ENCODE measurements at places on chromosomes 2 and 18. TPM values are rescaled to one million over a fixed set of nuclear protein-coding genes. Genes with fewer than 3 reads are reported as not detected.

The PAX8 gene
- total RNA-seq, result 1.5 TPM

The DYTN gene
- not detected for total RNA-seq

The TMEM178A gene
- not detected for total RNA-seq

The METTL5 gene
- total RNA-seq, result 59.0 TPM

The NETO1 gene
- not detected for total RNA-seq
